ENCODE measurements at places on chromosomes 4 and X.

- DNase-seq = no peak
Measured at GRCh38 chr4:91222014-91222413, 1081.8 kb upstream of the GRID2 start.

- no peak for DNase-seq
Measured at GRCh38 chrX:17602245-17602644, 135.0 kb upstream of the SCML1 start.

DNA sequence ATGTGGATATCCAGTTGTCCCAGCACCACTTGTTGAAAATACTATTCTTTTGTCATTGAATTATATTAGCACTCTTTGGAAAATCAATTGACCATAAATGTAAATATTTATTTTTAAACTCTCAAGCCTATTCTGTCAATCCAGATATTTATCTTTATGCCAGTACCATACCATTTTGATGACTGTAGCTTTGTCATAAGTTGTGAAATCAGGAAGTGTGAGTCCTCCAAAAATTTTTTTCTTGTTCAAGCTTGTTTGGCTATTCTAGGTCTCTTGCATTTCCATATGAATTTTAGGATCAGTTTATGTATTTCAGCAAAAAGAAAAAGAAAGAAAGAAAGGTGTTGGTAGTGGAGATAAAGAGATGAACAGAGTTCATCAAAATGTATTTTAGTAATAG lies 8.2 kb upstream of the SMPX start:
- no peak for DNase-seq

- no peak for DNase-seq
Measured at GRCh38 chr4:104446431-104447278, 48.0 kb downstream of the CXXC4 start.

DNA sequence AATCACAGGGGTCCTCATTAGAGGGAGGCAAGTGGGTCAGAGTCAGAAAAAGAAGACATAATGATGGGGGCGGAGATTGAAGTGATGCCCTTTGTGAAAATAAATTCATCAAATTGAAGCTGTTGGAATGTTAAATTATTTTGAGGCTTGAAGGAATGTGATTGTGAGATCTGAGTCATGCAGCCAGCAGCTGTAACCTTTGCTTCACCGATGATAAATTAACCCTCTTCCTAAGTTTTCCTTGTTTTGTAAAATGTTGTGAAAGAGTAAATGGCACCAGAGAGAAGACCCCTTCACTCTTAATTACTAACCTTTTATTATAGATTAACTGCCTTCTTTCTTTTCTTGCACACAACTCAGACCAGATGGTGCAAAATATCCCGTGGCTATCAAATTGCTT lies 47.7 kb upstream of the FAM9A start:
- DNase-seq = no peak

Measured in T1000 (cell line).